ENCODE measurements at places on chromosomes 5 and 9.

DNA sequence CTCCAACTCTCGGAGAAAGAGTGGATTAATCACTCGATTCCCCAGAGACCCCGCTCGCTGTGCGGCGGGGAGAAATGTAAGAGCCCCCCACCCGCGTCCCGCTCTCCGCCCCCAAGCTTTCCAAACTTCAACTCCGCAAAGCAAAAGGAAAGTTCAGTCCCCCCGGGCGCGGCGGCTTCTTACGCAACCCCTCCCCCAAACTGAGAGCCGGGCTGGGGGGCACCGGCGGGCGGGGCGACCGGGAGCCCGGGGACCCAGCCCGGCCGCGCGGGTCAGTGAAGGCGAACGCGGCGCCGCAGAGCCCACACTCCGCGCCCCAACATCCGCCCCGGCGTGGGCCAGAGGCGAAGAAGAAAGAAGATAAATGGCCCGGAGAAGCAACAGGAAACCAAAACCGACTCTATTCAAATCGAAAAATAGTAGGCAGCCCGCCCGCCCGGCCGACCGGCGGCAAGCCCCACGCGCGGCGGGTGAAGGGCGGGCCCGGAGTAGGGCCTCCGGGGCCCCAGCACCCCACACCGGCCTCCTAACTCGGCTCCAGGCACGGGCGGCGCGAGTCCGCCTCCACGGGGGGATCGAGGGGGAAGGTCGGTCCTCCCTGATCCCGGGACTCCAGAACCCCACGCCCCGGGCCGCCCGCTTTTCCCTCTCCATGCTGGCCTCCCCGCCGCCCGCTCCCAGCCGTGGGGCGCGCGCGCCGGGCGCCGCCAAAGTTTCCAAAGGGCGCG, 720 bp downstream of the NOTCH1 start:
- DNase-seq: no peak

DNA sequence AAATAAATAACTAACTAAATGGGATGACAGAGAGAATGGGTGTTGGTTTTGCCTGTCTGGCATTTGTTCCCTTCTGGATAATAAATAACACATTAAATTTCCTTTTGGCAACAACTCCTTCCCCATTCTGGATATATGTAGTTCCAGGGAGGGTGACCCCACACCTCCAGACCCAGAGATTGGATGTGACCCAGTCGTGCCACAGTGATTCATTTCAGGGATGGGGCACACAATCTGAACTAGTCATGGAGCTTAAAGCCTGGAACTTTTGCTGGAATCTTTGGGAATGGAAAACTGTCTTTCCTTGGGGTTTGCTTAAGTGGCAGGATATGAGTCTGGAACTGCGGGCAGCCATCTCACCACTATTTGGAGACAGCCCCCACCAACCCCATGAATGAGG, 11.3 kb downstream of the KLF9 start:
- DNase-seq: no peak

DNA sequence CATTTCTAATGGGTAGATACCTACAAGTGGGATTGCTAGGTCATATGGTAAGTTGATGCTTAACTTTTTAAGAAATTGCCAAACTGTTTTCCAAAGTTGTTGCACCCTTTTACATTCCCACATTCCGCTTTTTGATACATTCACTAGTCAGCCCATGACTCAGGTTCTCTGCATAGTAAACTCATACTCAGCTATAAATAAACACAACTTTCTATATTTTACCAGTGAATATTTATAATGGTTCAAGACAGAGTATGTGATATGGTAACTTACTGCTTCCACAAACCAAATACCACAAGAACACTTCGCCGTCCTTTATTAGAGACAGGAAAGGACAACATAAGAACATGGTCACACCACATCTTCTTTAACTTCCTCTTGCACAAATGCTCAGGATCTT, 54.0 kb downstream of the PLPP1 start:
- DNase-seq: no peak

- DNase-seq: no peak
Observed at GRCh38 chr9:105305856-105306255, 61.4 kb downstream of the SLC44A1 start.

GRCh38 chr9:121322037-121322736, 47.9 kb downstream of the STOM start:
- DNase-seq: peak; percentile 69

DNA sequence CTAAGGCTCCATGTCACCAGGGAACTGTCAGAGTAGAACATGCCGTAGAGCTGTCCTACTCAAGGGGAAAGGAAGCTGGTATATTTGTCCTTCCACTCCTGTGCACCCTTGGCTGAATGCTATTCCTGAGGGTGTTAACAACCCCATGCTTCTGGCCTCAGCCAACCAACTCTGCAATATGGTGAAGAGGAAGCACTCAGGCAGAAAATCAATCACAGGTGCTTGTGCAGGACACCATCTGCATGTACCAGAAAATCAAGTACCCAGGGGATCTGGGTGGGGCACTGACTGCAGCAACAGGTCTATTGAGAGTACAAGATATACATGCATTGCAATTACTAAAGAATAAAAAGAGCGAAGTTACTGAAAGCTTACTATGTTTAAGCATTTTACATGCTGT, 51.4 kb upstream of the NEK6 start:
- DNase-seq: no peak

GRCh38 chr5:35919191-35919590, 19.2 kb downstream of the CAPSL start:
- DNase-seq: no peak

- DNase-seq: peak; percentile 45
Observed at GRCh38 chr5:88883059-88883835, at the start of gene MEF2C. TSS of gene MEF2C (minus strand) at chr5:88883184. CDS start at chr5:88823788, 59,396 bp downstream.

DNA sequence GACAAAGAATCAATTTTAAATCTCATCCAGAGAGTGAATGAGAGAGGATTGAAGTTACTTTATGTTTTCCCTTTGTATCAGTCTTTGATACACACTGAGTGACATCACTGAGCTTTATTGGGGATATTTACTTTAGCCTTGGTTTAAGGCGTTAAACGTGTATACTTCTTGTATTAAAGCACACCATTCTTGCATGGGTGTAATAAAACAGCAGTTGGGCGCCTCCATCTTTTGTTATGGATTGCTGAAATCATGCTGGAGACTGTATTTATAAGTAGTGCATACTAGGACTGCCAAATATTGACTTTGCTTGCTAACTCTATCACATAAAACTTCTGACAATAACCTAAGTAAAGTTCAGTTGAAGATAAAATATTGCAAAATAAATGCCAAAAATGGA, 1755.8 kb upstream of the WWC1 start:
- DNase-seq: no peak

DNA sequence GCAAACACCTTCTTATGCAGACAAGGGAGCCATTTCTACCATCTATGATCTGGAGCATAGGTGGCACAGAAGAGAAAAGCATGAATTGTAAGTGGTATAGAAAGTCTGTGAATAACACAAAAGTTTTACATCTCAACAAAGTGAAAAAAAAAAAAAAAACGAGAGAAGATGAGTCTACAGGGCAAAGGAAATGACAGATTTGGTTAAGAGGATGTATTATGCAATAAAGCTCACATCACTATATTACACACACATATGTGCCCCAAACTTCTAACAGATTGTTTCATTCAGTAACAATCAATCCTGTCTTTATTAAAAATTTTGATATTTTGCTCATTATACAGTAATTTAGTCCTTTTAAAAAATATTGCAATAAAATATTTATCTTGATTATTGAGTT, 49.8 kb downstream of the CERT1 start:
- no peak for DNase-seq

DNA sequence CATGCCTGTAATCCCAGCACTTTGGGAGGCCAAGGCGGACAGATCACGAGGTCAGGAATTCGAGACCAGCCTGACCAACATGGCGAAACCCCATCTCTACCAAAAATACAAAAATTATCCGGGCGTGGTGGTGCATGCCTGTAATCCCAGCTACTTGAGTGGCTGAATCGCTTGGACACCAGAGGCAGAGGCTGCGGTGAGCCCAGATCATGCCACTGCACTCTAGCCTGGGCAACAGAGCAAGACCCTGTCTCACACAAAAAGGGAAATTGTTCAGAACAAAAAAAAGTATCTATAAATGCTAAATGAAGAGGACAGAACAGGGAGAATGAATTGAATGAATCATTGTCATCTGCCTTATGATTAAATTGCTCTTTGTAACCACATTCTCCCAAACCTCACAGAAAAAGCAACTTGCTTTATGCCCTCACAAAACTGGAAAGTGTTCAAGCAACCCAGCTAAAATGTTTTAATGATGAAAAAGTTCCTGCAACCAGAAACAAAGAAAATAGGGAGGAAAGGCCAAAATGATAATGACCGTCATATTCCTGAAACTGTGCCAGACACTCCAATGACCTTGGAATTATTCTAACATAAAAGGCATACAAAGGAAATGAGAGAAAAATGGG, 83.7 kb downstream of the SERINC5 start:
- DNase-seq: no peak

DNA sequence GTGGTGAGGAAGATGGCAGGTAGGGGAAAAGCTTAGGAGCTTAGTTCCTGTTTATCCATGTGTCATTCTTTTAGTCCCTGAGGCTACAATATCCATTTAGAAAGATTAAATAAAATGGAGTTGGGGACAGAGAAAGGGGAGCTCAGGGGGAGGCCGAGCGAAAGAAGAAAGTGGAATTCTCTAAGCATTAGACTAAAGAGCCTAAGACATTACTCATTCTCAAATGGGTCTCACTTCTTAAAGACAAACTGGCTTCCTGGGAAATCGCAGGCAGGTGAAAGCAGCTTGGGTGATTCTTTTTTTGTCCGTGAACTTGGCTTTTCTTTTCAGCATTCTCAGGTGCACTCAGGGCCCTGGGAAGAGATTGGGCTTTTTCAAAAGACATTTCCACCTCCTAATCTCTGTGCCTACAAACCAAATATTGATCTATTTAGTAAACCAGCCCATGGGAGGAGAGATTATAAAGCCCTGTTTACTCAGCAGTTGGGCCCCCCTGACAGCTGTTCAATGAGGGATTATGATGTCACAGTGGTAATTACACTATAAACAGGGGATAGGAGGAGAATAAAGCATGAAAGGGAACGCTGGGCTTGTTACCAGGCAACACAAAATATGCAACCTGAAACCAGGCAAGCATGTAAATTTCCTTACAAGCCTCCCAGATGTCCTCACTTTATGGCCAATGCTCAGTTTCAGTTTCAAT, 584.0 kb downstream of the ACTL7B start:
- DNase-seq: no peak

GRCh38 chr9:120863833-120864232, 13.2 kb downstream of the PHF19 start:
- no peak for DNase-seq

DNA sequence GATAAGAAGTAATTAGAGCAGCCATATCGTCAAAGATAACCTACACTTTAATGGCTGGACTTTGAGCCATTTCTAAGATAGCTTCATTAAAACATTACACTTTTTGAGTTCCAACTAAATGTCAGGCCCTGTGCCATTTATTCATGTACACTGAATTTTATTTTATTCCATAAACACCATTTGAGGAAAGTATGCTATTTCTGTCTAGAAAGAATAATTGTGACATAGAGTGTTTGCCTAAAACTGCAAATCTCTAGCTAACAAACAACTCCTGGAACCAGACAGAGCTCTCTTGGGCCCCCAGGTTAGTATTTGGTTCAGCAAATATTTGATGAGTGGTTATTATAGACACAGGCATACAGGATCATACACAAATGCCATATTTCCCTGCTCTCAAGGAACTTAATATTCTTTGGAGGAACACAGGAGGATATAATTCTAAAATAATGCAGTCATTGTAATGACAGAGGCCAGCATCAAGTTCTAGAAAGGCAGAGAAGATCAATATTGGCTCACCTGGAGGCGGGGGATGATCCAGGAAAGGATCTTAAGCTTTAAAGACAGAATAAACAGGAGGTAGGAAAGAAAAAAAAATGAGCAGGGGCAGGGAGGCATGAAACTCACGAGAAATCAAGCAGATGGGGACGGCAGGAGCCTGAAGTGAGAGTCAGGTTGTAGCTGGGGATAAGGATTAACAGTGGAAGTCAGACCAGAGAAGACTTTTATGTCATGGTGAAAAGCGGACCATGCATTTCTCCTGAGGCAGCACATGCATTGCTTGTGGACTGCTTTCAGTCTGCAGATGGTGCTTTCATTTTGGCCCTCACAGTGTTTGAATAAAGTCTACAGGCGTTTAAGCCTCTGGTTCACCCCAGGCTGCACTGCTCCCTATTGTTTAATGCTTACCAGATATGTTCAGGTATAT, 127.7 kb downstream of the GCNT1 start:
- DNase-seq: no peak

- no peak for DNase-seq
Observed at GRCh38 chr5:176410486-176411180, 5.7 kb downstream of the CLTB start.

DNA sequence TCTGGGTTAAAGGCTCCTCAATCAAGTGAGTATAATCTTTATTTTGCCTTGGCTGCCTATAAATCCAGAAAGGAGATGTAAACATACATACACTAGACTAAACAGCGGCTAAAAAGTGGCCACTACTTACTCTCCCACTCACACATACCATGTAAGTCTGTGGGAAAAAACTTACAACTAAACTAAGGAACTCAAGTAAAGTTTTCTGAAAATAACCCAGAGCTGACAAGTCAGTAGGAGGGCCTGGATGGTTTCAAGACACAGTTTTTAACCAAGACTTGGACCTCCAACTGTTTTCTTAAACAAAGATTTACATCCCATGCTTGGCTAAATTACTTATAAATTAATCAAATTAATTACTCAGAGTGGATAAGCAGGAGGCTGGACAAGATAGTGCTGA, 64.5 kb downstream of the CEP120 start:
- DNase-seq: no peak

- DNase-seq: no peak
Observed at GRCh38 chr5:74945561-74946165, 79.5 kb upstream of the FAM169A start.

DNA sequence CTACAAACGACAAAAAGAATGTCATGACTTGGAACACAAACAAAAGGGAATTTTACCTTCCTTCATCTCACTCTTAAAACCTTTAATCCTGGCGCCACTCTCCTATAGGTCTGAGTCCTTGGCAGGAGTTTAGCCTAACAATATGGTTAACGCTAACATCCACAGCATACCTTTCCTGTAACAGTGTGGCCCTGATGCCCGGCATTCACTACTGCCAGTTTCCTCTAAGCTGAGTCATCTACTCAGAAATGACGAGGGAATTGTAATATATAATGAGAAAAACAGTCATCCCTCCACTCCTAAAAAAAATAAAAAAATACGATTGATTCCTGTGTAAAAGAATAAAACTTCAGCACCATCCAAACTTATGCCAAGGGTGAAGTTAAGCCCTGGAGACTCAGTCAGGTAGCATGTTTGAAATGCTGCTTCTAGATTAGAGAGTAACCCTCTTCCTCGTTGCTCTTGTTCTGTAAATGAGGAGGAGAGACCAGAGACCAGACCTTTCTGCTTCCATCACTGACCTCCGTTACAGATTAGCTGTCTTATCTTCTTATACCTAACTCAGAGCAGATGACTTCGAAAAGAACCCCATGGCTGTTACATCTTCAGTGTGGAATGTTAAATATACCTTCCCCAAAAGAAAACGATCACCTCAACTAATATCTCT, 37.4 kb downstream of the CCDC125 start:
- no peak for DNase-seq

DNA sequence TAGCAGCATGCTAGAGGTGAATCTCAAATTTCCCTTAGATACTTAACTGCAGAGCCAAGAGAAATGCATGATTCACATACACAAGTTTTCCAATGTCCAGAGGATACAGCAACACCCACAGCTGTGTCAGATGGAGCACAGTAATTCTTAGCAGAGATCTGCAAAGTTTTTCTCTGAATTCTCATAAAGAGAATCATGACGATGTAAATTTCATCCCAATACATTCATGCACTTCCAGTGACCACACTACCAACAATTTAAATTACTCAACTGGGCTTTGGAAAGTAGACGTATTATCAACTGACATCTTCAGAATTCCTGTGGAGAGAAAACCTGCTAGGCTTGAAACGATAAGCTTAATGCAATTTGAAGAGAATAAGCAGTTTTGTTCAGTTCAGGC, 378.8 kb upstream of the TLE4 start:
- DNase-seq: no peak
